ENCODE measurements at places on chromosomes 12 and 14.
A peak's percentile ranks its signal among the peaks of the same experiment; 100 is the strongest.

DNA sequence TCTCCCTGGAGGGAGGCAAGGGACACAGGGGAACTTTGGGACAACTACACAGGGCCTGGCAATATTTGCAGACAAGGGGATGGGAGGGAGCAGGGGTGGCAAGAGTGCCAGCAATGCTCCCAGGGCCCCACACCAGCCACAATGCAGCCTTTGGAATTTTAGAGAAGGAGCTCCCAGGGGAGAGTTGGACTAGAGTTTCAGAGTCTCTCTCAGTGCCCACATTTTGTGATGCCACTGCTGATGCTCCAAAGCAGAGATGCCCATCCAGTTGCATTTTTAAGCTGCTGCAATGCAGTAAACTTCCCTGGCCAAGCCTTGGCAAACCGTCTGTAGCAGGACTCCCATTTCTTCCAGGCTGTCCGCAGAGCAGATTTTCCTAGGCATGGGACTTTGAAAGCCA, 98.9 kb downstream of the ZFP36L1 start:
- no peak for DNase-seq

- peaks cover 36% of the 10 kb centered on the region for H3K4me1 ChIP-seq
- peak; percentile 89 for DNase-seq
- H3K27ac ChIP-seq: no peak within 1 kb of the TSS
- peaks cover 43% of the 10 kb centered on the region for H3K27me3 ChIP-seq
- H3K4me3 ChIP-seq: peak within 1 kb of the TSS; percentile 71
These were observed at the start of gene LGMN for GRCh38 chr14:92748259-92749016. LGMN (minus strand) TSS chr14:92748627; CDS start chr14:92732786, 15,841 bp downstream.

GRCh38 chr14:50714450-50715073, 46.5 kb upstream of the SAV1 start:
- peak; percentile 13 for DNase-seq
- H3K27ac ChIP-seq: no peak overlapping the region
- no peaks in the 10 kb centered on the region for H3K36me3 ChIP-seq
- no peaks in the 10 kb centered on the region for H3K4me1 ChIP-seq

DNA sequence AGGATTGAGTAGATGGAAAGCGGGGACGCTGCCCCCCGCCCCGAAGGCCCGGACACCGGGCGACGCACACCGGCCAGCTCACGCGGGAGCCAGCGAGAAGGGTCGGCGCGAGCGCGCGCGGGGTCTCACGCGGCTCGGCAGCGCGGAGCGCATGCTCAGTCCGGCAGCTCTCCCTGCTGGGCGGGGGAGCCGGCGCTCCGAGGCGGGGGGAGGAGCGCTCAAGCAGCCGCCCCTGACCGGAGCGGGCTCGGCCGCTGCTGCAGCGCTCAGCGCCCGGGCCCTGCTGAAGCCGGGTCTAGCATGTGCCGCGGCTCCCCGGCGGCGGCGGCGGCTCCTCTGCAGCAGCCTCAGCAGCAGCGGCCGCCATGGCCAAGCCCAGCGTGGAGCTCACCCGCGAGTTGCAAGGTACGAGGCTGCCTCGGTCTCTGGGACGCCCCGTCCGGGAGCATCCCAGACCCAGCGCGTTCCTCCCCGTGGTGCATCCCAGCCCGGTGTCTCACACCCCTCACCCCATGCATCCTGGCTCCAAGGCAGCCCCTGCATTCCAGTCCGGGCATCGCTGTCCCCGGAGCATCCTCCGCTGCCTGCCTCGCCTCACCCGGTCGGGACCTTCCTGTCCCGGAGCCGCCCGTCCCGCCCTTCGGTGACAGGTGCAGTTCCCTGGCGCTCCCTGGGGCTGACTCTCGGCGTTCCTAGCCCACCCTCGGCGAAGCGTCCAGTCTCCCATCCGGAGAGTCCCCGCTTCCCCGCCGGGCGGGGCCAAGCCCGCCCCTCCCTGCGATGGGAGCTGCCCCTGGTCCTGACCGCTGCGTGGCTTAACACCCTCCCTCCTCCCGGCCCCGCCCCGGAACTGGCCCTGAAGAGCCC, at the start of gene CARMIL3:
TSS of gene CARMIL3 (plus strand) at position 221 of the 867 bp plus-strand sequence. CDS start at position 366, 145 bp downstream.
- peaks cover 5% of the 10 kb centered on the region for H3K27me3 ChIP-seq
- peak; percentile 65 for DNase-seq
- peak within 1 kb of the TSS; percentile 67 for H3K4me3 ChIP-seq
- peaks cover 19% of the 10 kb centered on the region for H3K4me1 ChIP-seq

DNA sequence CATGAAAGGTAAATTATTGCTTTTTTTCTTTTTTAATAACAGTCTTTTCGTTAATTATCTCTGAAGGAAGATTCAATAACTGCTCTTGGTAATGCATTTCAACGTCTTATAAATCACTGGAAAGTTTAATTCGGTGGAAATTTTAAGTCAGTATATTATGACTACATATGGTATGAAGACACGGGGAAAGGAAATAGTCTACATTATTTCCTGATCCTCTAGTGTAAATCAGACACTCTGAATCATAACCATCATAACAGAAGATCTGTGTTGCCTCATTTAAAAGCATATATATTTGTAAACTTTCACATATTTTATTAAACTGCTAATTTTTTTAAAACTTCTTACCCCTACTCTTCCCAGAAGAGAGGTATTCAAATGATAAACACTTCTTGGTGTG, 53.7 kb downstream of the EFCAB11 start:
- H3K27ac ChIP-seq: no peak overlapping the region
- peaks cover 4% of the 10 kb centered on the region for H3K27me3 ChIP-seq
- no peak for DNase-seq
- no peaks in the 10 kb centered on the region for H3K36me3 ChIP-seq
- H3K4me3 ChIP-seq: no peak overlapping the region
- H3K4me1 ChIP-seq: peaks cover 19% of the 10 kb centered on the region

- no peak for DNase-seq
- no peaks in the 10 kb centered on the region for H3K4me1 ChIP-seq
- H3K4me3 ChIP-seq: no peak overlapping the region
- no peak overlapping the region for H3K27ac ChIP-seq
- H3K27me3 ChIP-seq: peaks cover 5% of the 10 kb centered on the region
These were observed 73.5 kb upstream of the FICD start for GRCh38 chr12:108441549-108441948.

GRCh38 chr12:88782351-88782750, 202.1 kb upstream of the KITLG start:
- no peak overlapping the region for H3K27ac ChIP-seq
- no peak for DNase-seq
- H3K4me3 ChIP-seq: no peak overlapping the region

GRCh38 chr12:63420206-63420644, 248.1 kb downstream of the DPY19L2 start:
- H3K4me3 ChIP-seq: no peak overlapping the region
- H3K36me3 ChIP-seq: no peaks in the 10 kb centered on the region
- no peaks in the 10 kb centered on the region for H3K27me3 ChIP-seq

- DNase-seq: no peak
- no peak overlapping the region for H3K4me3 ChIP-seq
- H3K27ac ChIP-seq: no peak overlapping the region
- H3K27me3 ChIP-seq: peaks cover 10% of the 10 kb centered on the region
- H3K36me3 ChIP-seq: no peaks in the 10 kb centered on the region
These were observed 206.6 kb downstream of the KIF26A start for GRCh38 chr14:104344818-104345620.

DNA sequence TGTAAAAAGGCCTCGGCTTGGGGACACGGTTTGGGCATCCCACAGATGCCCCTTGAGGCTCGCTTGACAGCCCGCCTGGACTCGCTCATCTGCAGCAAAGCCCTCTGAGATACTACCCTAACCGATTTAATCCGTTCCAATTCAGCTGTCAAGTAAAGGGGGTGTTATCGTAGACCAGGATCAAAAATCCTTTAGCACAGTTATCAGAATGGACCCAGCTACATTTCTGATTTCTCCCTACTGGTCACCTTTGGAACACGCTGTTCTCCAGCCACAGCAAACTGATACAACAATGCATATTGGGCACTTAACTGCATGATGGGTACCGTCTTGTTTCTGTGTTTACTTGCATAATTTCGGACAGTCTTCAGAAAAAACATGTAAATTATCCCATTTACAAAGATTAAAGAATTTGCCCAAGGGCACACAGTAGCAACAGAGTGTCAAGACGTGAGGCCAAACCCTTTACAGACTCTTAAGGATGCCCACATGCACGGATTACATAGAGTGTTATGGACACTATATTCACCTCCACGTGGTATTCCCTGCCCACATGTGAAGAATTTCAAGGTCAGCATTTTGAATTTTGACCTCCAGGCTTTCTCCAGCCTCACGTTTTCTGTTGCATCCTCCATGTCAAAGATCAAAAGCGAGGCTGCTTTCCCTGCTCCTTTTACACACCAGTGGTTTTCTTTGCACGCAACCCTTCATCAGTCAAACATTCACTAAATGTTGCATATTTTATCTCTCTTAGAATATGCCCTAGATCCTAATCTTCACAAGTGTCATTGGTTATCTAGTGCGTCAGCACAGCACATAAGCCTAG, 3.2 kb upstream of the DUSP6 start:
- H3K27ac ChIP-seq: no peak overlapping the region
- peaks cover 11% of the 10 kb centered on the region for H3K27me3 ChIP-seq
- peak overlapping the region; percentile 94 for H3K4me3 ChIP-seq
- H3K4me1 ChIP-seq: peaks cover 24% of the 10 kb centered on the region

GRCh38 chr12:92338671-92339070, 193.0 kb upstream of the BTG1 start:
- DNase-seq: no peak
- H3K36me3 ChIP-seq: no peaks in the 10 kb centered on the region
- H3K27ac ChIP-seq: no peak overlapping the region
- H3K27me3 ChIP-seq: no peaks in the 10 kb centered on the region

GRCh38 chr12:121943926-121944325, 25.5 kb downstream of the CFAP251 start:
- H3K4me1 ChIP-seq: peaks cover 5% of the 10 kb centered on the region
- no peaks in the 10 kb centered on the region for H3K27me3 ChIP-seq
- no peak for DNase-seq
- H3K27ac ChIP-seq: no peak overlapping the region
- H3K4me3 ChIP-seq: no peak overlapping the region

- H3K36me3 ChIP-seq: no peaks in the 10 kb centered on the region
- DNase-seq: no peak
- H3K4me3 ChIP-seq: no peak overlapping the region
- no peaks in the 10 kb centered on the region for H3K27me3 ChIP-seq
- no peaks in the 10 kb centered on the region for H3K4me1 ChIP-seq
These were observed 403.3 kb upstream of the ATP2B1 start for GRCh38 chr12:90111791-90112580.

DNA sequence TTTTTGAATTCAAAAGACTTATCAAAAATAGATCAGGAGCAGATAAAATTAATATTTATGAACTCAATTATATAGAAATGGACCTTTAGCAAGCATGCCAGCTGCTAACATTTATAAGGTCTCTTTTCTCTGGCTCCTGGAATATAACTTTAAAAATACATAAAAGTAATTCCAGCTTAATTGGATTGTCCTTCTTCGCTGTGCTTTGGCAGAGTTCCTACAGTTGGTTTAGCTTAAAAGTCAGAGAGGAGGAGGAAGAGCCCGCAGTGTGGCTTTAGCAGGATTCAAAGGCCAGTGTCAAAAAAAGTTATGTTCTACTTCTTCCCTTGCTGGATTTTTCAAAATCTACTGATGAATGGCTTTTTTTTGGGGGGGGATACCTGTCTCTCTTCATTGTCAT, 1484.9 kb upstream of the TMEM132C start:
- DNase-seq: no peak
- no peaks in the 10 kb centered on the region for H3K4me1 ChIP-seq
- no peaks in the 10 kb centered on the region for H3K36me3 ChIP-seq

- no peak for DNase-seq
- H3K4me3 ChIP-seq: no peak overlapping the region
- peaks cover 13% of the 10 kb centered on the region for H3K27me3 ChIP-seq
These were observed 211.9 kb downstream of the TTC8 start for GRCh38 chr14:89036371-89036770.

DNA sequence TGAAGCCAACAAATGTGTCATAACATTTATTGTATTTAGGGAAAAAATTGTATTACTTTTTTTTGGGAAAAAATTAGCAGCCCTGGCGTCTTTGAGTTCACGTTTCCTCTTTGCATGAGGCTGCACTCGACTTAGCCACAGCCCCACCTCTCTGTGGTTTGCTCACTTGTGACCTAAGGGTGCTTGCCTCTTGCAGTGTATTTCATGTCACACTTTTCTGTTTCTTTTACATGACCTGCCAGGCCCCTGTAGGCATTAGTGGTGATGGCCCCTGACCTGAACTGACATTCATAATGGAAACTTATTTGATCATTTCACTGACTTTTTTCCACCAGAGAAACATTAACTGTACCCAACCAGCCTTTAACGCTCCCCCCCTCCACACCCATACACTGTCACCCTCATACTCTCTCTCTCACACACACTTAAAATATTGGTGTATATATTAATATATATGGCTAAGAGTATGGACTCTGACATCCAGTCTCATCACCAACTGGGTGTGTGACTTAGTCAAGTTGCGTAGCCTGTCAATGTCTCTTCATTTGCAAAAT, 122.9 kb downstream of the PRKCH start:
- H3K4me1 ChIP-seq: peaks cover 94% of the 10 kb centered on the region
- H3K36me3 ChIP-seq: peaks cover 62% of the 10 kb centered on the region
- no peaks in the 10 kb centered on the region for H3K27me3 ChIP-seq
- H3K4me3 ChIP-seq: peak overlapping the region; percentile 47

- H3K4me3 ChIP-seq: no peak overlapping the region
- no peaks in the 10 kb centered on the region for H3K4me1 ChIP-seq
- DNase-seq: no peak
- H3K27me3 ChIP-seq: no peaks in the 10 kb centered on the region
- no peaks in the 10 kb centered on the region for H3K36me3 ChIP-seq
These were observed 1282.2 kb upstream of the USP15 start for GRCh38 chr12:60977966-60978365.

DNA sequence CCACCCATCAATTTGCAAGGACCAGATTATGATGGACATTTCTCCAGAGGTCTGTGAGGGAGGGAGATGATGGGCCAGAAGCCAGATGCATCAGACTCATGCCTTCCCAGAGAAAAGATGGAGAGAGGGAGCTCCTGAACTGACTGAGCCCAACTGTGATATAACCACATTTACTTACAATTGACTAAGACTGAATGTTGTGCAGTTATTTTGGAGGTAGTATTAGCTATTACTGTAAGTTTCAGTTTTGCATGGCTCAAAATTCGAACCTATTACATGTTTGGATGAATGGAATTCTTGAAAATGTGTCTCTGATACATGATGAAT, 211.1 kb upstream of the SFSWAP start:
- peaks cover 7% of the 10 kb centered on the region for H3K4me1 ChIP-seq
- no peaks in the 10 kb centered on the region for H3K36me3 ChIP-seq
- no peaks in the 10 kb centered on the region for H3K27me3 ChIP-seq
- no peak overlapping the region for H3K27ac ChIP-seq

Data from activated CD8-positive, alpha-beta T cell treated with anti-CD3 and anti-CD28 coated beads for 36 hours (primary cell).